Stimulated activated CD8-positive, alpha-beta memory T cell treated with anti-CD3 and anti-CD28 coated beads, Interleukin-15, amount 100 ng/mL, for 24 hours (primary cell): ENCODE measurements at places on chromosomes 11 and 22.

DNA sequence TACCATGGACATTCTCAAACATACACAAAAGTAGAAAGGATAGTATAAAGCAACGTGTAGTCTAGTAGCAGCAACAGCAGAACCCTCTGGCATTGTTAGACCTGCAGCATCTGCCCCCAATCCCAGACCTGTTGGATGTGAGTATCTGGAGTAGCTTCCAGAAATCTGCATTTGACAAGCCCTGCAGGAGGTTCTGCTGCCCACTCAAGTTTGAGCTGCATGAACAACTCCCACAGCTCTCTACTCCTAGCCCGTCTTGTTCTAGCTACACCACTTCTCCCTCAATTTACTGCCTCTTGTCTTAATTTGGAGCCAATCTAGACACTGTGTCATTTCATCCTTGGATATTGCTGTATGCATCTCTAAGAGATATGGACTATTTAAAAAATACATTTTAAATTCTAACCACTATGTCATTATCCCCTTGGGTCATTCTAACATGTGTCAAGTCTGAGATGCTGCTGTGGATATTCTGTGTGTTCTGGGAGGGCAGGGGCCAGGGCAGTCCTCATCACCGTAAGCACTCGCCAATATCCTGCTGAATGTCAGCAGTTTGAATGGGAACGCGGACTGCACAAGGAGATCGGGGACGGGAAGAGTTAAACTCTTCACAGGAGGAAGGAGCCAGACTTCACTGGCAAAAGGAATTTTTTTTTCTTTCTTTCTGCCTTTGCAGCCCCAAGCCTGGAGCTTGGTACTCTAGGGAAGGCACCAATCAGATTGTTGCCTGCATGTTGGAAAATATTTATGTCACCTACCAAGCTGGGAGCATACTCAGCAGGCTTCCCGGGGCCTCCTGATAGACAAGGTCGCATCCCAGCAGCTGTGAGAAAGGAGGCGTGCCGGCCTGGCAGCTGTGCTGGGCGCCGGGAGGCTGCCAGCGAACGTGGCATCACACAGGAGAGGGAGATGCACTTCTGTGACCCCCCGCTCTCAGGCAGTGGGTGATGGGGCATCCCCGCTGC is 429.0 kb downstream of the MIAT start:
- DNase-seq: no peak

- no peak for DNase-seq
Observed at GRCh38 chr11:121901886-121902285, 214.1 kb downstream of the BLID start.

- DNase-seq: no peak
Observed at GRCh38 chr11:120078397-120078796, 59.5 kb downstream of the TRIM29 start.

DNA sequence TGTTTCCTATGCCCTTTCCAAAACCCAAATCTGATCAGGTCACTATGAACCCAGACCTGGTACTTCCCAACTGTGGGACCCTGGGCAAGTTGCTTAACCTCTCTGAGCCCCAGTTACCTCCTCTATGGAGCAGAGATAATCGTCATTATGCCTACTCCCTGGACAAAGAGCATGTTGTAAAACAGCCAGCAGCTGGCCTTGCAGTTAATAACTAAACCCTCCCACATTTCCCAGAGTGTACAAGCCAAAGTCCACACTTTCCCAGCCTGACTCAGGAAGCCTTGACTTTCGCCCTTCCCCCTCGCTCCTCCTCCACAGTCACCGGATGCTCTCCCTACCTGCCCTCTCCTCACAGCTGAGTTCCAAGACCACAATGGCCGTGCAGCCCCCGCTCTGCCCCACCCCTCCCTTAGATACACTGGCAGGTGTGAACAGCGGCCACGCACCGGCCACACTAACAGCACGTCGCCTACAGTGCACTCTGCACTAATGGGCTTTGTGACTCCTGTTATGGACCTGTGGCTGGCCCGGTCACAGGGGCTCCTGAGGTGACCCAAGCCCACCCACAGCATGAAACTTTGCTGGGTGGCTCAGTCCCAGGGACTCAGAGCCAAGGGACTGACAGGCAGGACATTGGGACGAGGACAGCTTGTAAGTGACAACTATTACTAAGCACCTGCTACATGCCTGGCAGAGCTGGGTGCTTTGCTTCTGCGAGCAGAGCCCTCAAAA is 15.6 kb upstream of the MFNG start:
- no peak for DNase-seq

DNA sequence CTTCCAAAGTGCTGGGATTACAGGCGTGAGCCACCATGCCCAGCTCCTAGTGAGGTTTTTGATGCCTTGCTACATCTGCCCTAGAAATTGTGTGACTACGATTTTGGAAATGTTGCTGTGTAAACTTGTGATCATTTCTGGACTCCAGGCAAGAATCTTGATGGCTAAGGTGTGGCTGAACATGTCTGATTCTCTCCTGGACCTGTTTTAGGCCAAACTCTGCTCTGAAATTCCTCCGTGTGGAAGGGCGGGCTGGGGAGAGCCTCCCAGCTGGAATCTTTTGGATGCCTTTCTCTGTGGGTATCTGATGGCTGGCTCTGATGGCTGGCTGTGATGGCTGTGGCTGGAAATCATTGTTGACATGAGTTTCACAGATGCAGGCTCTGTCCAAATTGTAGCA is 8.2 kb downstream of the PNPLA3 start:
- no peak for DNase-seq

DNA sequence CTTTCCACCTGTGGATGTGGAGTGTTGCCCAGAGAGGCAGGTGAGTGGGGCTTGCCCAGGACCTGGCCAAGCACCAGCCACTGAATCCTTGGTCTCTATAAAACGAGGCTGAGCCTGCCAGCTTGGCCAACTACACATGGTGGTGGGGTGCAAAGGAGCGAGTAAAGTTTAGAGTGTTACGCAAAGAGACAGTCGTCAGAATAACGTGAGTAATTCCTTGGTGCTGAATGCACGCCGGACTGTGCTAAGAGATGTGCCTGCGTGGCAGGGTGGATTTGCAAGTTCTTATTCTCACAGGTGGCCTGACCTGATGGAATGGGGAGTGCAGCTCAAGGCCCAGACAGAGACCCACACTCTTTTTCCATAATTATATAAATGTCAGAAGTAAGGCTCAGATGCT is 88.6 kb upstream of the B3GAT1 start:
- DNase-seq: no peak

DNA sequence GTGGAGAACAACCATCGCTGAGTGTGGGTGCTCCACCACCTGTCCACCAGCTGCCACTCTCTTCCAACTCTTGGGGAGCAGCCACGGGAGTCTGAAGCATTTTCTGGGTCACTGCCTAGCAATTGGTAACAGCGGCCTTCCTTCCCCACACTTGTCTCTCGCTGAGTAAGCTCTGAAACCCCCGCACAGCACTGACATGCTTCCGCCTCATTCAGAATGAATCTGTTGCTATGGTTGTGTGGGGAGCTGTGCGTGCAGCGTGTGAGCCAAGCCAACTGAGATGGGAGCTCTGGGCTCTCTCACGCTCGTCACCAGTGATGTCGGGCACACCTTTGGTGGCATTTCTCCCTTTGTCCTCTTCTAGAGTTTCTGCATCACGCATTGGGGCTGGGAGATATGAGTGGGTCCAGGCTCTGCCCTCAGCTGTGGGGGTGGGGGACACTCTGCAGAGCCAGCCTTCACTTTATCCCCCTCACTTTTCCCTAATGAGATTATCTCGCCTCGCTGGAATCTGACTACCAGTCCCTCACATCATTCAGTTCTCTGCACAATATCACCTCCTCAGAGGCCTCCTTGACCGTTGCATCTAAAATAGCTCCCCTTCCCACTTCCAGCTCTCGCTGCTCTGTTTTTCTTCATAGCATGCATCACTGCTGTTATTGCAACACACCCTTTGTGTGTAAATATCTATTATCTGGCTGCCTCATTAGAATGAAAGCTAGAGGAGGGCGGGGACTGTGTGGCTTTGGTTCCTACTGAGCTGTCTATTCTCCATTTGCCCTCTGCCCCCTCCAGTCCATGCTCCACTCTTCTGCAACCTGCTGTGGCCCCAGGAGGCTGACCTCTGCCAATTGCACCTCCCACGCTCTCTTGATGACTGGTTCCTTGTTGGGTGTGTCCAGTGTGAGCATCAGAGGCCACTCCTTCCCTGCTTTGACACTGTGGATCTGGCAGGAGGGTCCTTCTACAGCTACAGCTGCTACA is 569.9 kb upstream of the CADM1 start:
- no peak for DNase-seq

DNA sequence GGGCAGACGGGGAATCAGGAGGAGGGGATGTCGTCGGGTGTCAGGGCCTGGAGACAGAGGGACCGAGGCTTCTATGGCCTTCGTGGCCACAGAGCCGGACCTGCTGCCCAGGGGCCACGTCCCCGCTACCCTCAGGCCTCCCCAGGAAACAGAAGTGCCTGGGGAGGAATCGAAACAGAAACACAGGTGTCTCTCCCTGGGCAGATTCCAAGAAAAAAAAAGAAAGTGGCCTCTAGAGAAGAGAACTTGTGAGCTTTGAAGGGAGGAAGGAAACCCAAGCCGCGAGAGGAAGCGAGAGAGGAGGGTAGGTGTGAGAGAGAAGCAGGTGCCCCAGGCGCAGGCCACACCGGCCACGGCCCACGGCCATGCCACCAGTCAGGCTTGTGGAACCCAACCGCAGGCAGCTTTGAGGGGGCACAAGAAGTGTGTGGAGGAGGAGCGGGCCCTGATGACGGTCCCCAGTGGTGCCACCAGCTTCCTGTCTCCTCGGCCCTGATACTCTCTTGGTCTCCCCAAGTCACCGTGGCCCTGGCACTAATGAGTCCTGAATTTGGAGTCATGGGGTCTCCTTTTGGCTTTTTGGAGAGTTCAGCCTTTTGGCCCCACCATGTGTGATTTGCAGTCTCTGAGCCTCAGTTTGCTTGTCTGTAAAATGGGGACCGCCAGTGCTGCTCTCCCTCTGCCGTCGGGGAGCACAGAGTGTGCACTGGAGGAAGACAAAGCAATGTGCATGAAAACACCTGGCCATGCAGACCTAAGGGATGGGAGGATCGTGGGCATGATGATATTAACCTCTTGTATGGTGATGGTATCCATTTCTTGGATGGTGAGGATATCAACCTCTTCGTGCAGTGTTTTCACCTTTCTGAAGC is 25.2 kb downstream of the LIF start:
- DNase-seq: no peak

DNA sequence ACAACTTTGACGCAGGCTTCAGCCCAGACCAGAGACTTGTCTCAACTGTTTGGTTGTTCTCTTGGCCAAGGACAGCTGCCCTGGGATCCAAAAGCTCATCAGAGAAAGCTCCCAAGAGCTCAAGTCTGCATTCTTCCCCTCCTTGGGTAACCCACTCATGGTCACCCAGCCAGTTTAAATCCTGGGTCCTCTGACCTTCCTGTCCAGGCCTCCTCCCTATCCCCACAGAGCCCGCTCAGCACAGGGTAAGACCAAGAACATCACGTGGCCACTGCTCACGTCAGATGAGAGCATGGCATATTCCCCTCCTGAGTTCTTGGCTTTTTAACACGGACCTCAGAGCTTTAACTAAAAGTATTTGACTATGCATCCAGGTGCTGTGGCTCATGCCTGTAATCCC is 25.8 kb downstream of the TSKU start:
- DNase-seq: no peak

DNA sequence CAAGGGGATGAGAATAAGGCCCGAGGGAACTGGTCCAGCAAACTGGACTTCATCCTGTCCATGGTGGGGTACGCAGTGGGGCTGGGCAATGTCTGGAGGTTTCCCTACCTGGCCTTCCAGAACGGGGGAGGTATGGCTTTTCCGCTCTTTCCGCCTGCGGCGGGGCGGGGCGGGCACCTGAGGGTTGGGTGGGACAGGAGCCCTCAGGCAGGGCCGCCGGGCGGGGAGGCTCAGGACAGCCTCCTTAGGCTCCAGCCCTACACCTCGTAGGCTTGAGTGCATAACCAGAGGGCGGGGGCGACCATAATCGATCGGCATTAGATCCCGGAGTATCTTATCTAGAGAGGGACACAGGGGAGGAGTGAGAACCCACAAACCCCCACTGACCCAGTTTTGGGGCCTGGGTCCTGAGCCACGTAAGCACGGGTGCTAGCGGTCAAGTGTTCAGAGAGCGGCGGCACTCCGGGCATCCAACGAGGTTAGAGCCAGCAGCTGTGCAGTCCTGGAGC is 4.9 kb downstream of the SLC6A5 start:
- no peak for DNase-seq

DNA sequence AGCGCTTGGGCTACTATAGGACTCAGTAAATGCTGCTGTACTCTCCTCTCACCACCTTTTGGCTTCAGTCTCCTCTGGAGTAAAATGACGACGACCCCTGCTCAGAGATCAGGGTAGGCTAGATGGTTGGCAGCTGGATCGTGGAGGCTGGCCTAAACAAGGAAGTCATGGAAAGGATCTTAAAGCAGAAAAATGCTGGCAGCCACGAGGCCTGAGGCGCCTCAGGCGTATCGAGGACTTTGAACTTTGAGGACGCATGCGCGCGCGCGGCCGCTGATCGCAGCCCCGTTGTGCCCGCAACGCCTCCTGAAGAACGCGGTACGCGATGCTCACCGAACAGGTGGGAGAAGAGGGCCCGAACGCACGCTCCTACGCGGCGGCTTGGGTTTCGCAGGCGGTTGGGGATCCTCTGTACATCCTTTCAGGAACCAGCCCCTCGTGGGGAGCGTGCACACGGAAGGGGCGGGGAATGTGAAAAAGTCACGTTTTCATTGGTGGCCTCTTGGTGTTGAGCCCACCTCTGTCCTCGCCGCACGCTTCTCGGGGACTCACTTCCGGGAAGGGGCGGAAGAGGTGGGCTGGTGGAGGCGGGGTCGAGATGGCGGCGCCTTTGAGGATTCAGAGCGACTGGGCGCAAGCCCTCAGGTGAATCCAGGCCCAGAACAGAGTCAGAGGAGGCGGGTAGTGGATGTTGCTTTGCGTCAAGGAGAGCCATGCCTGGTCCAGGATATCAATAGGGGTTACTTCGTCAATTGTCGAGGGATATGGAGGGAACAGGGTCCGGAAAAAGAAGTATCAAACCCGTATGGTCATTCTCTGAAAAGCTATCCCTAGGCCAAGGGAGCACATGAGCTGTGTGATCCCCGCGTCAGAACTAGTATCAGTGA is at the start of the genes COA4 and PAAF1:
COA4 (minus strand) TSS at position 423 of the 887 bp plus-strand sequence. CDS start 3,468 bp downstream, outside the sequence.
PAAF1 (plus strand) TSS at position 576 of the 887 bp plus-strand sequence; CDS start at position 599, 23 bp downstream.
- DNase-seq: peak; percentile 88

GRCh38 chr11:8103909-8104308 is 22.9 kb downstream of the TUB start:
- DNase-seq: no peak

DNA sequence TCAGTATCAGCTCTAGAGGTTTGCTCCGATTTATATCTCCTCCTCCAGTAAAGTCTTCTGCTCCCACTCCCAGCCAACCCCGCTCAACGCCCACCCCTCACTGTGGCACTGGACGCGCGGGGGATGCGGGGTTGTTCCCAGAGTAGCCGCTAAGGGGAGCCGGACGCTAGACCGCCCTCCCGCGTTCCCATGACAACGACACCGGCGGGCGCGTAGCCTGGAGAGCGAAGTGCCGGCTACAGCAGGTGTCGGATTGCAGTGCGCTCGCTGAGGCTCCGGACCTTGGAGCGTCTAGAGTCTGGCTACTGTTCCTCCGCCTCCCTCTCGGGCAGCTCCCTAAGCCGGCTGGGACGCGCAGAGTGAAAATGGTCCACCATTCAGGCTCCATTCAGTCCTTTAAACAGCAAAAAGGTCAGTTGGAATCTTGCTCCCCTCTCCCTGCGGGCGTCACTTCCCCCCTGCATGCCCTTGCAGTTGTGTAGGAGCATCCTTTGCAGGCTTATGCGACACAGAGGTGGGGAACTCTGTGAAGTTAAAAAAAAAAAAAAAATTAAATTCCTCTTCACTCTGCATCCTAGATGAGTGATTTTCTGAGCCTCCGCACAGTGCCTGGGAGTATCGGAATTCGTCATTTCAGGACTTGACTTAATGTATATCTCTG is at the start of gene ANO3:
ANO3 (plus strand) TSS at position 220 of the 661 bp plus-strand sequence; CDS start at position 366, 146 bp downstream.
- no peak for DNase-seq
